H9 (cell line): ENCODE measurements at places on chromosomes 2 and 18. TPM values are rescaled to one million over a fixed set of nuclear protein-coding genes. Genes with fewer than 3 reads are reported as not detected.

The EPB41L3 gene
- total RNA-seq = 14.3 and 16.1 TPM in 2 replicates

DNA sequence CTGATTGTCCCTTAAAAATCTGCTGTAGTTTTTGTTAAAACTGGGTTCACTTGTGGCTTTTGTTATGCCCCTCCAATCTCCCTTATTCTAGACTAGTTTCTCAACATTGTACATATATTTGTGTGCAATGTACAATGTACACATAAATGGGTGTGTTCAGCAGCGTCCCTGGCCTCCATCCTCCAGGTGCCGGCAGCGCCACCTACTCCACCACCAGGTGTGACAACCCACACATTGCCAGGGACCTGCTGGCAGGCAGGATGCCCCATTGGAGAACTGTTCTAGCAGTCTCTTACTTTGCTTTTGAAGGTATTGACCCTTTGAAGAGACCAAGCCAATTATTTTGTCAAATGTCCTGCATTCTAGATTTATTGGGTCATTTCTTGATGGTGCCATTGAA is 75.4 kb downstream of the SH3RF3 start:
- DNase-seq = no peak

GRCh38 chr2:215283221-215283620 is 28.6 kb upstream of the ATIC start:
- no peak for DNase-seq

The MROH2A gene
- not detected in 2 replicates for total RNA-seq

GRCh38 chr2:240931319-240931949 is 25.3 kb downstream of the CROCC2 start:
- no peak for DNase-seq
